ENCODE measurements at places on chromosomes 1 and 21.

DNA sequence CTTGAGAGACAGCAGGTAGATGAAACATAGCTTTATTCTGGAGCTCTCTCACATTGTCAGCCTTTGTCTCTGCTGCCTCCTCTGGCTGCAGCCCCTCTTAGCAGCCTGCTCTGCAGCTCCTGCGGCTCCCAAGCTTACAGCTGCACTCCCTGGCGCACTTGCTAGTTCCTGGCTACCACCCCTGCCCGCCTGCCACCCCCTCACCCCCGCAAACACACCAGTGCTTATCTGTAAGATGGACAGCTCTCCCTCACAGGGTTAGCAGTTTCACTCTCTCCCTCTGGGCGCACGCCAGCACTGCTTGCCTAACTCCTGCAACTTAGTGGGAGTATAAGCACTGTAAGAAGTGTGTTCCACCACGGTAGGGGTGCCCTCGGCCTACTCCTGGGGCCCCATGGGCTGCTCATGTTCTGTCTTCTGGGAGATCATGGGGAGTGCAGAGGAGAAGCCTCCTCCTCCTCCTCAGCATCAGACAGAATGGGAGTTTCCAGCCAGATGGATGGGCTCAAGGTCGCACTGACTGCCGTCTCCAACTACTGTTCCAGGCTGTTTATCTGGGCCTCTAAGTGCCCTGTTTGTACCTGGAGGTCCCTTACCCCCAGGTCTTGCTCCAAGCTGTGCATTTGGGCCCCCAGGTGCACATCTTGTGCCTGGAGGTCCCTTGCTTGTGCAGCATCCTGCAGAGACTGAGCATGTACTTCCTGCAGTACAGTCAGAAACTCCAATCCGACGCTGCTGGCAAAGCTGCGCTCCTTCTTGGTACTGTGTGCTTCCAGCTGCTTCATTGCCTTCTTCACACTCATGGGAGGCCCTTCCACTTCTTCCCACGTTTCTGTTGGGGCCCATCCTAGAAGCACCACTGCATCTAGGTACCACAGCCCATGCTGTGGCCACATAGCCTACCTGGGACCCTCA is 1388.1 kb downstream of the AMY1C start:
- no peak for DNase-seq

DNA sequence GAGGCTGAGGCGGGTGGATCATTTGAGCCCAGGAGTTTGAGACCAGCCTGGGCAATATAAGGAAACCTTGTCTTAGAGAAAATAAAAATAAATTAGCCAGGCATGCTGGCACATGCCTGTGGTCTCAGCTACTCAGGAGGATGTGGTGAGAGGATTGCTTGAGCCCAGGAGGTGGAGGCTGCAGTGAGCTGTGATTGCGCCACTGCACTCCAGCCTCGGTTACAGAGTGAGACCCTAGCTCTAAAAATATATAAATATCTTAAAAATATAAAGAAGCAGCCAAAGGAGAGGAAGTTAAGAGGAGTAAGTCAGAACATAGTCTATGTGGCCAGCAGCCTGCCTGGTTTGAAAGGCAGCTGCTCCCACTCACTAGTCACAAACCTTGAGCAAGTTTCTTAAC is 4.5 kb upstream of the IL10RB start:
- no peak for DNase-seq

- DNase-seq = no peak
Observed at GRCh38 chr1:153962088-153963029, 978 bp downstream of the SLC39A1 start.

GRCh38 chr1:51859333-51859732 is 19.2 kb downstream of the NRDC start:
- no peak for DNase-seq

GRCh38 chr1:10122926-10123325 is 87.4 kb upstream of the KIF1B start:
- DNase-seq = no peak

DNA sequence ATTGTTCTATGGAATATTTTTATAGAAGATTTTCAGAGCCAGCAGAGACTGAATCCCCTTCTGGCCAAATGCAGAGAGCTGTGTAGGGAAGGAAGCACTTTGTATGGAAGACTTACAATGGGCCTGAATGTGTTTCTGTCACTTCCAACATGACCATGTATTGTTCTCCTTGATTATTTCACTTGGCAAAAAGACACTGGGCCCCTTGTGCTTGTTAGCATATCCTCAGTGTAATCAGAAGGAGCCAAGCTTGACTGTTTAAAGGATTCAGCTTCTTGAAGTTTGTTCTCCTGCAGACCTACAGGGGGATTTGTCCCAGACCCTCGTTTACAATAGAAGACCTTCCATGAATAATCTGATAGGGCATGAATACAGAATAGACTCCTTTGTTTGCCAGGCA is 48.1 kb upstream of the UBE2U start:
- no peak for DNase-seq

DNA sequence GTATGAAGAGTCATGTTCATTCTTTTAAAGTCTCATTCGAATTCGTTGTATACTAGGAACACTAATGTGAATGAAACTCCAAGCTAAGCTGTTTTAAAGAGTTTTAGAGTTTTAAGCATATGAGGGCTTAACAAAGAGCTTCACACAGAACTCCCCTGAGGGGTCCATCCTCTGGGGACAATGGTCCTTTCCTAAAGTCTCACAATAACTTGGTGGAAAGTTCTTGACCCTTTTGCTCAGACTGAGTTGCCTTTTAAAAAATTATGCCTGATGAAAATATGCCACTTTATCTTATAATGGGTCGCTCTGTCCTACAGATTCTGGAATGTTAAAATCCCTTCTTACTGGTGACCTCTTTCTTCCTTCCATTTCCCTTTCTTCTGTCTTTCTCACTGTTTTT is 64.3 kb downstream of the RGL1 start:
- no peak for DNase-seq

GRCh38 chr21:38439426-38439825 is 58.9 kb downstream of the ERG start:
- no peak for DNase-seq
